ENCODE measurements at places on chromosomes 16 and 17.

DNA sequence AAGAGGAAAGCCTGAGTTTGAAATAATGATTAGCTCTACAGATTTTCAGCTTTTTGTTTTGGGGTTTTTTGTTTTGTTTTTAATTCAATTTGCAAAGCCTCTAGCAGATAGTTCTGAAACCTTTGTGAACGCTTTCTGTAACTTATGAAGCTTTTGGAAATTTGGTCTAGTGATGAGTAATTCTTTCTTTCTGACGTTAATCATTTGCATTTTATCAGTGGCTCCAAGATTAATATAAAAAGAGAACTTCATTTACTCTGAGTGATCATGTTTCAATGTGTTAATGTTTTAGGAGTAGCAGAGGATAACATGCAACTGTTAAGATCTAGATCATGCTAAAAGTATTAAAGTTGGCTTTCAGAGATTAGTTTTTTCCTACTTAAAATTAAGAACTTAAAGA is 160.3 kb upstream of the TBX2 start:
- DNase-seq: no peak

GRCh38 chr17:47978324-47978723 is 7.4 kb downstream of the CDK5RAP3 start:
- DNase-seq: no peak

DNA sequence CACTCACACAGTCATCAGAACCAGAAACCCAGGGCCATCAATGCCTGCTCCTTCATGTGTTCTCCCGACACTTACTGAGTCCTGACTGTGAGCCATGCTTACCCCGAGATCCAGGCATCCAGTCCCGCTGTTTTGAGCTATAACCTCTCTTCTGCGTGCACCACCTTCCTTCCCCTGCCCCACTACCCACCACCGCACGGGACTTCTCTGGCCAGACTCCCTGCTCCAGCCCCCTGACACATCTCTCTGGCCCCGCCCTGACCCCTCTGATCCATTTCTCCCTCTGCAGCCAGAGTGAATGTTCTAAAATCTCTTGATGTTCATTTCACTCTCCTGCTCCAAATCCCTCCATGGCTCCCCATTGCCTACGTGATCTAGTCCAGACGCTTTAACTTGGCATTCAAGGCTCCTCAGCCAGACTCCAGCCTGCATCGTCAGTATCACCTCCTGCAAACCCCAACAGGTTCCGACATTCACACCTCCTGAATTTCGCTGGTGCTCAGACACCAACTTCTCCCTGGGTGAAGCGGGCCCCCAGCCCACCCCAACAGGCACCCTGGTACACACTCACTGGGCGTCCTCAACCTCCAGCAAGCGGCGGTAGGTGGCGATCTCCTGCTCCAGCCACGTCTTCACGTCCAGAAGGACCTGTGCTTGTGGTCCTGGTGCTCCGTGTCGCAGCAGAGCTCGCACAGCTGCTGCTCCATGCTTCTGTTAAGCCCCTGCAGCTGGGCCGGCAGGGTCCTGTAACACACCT is 3.1 kb upstream of the KRT17 start:
- no peak for DNase-seq

DNA sequence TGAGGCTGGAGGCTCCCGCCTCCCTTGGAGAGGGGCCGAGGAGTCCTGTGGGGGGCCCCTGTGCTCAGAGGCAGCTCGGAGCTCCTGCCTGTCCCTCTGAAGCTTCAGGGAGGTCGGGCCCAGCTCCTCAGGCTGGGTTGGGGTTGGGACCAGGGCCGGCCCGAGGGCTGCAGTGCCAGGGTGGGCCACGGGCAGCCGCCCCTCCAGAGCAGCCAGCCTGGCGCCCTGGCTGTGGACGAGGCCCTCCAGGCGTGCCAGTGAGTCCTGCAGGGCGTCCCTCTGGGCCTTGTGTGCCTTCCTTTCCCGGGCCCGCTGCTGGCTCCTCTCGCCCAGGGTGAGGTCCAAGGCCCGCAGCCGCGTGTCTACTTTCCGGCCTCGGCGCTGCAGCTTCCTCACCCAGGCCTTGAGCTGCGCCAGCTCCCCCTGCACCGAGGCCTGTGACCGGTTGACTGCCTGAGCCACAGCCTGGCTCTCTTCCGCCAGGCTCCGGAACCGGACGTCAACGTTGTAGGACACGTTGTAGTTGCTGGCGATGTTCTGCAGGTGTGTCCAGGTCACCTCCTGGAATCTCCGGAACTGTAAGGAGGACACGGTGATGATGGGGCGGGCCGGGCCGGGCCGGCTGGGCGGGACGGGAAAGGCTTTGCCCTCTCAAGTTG is 1.2 kb downstream of the PTX4 start:
- no peak for DNase-seq

DNA sequence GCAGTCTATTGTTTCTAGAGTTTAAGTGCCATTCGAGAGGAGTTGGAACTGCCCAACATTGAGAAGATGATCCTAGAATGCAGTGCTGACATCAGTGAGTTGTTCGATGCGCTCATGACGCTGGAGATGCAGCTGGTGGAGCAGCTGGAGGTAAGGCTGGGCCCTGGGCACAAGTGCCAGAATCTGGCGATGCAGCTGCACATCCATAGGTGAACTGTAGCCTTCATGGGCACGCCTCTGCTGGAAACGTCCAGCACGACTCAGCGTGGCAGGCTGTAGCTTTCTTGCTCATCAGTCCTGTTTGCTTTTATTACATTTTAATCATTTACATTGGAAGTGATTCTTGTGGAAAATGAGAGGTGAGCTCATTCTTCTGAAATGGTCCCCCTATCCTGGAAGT is 31.7 kb downstream of the DRC3 start:
- DNase-seq: no peak
